ENCODE measurements at places on chromosomes 13 and 19.
A peak's percentile ranks its signal among the peaks of the same experiment; 100 is the strongest.

DNA sequence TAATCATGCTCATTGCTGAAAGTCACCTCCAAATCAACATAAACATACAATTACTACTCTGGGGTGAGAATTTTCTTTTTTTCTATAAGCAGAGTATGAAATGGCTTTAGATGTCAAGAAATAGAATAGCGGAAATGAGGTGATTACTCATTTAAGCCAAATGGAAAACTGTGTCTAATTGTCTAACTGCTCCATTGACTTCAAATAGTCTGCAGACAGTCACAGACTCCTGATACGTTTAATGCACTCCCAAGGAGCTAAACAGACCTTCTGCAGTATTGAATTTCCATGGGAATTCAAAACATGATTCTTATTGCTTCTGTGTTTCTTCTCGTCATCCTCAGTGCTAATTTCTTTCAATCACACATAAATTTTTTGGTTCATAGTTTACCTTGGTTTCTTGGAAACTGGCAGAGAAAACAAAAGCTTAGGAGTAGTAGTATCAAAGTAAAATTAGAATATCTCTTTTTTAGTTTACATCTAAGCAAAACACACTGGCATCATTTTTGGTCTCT lies 865.2 kb upstream of the SLC10A2 start:
- DNase-seq: no peak

DNA sequence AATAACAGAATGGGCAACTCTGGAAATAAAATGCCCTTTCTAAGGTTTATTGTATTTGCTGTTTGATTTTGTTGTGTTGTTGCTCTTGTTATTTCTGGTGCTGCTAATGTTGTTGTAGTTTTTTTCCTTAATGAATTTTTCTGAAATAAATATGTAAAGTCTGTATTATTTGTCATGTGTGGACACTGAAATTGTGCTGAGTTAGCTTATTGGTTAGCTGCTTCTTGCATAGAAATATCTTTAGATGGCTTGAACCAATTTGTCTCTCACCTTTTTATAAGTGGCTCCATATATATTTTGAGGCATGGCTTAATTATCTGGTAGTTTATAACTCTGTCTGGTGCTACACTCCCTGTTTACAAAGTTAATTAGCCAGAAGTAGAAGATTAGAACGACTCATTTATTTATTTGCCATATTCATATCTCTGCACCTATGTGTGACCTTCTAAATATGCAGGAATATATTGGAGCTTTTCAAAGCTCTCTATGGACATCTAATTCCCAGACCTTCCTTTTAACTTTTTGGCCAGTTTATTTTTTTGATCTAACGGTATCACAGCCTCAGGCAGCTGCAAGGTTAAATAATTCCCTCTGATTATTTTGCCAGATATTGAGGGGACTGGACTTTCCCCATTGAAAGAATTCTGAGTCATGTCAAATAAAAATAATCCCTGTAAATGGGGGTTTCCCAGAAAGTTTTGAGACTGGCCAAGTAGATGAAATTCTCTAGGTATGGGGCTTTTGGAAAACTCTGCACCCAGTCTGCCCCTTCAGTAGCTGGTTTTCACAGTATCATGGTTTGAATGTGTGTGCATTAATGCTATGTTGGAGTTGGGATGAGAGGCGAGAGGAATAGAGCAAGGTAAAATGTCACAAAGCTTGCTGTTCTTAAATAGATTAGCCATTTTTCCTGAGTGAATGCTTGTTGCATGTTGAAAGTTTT lies 1331.7 kb upstream of the MIR17HG start:
- DNase-seq: no peak

DNA sequence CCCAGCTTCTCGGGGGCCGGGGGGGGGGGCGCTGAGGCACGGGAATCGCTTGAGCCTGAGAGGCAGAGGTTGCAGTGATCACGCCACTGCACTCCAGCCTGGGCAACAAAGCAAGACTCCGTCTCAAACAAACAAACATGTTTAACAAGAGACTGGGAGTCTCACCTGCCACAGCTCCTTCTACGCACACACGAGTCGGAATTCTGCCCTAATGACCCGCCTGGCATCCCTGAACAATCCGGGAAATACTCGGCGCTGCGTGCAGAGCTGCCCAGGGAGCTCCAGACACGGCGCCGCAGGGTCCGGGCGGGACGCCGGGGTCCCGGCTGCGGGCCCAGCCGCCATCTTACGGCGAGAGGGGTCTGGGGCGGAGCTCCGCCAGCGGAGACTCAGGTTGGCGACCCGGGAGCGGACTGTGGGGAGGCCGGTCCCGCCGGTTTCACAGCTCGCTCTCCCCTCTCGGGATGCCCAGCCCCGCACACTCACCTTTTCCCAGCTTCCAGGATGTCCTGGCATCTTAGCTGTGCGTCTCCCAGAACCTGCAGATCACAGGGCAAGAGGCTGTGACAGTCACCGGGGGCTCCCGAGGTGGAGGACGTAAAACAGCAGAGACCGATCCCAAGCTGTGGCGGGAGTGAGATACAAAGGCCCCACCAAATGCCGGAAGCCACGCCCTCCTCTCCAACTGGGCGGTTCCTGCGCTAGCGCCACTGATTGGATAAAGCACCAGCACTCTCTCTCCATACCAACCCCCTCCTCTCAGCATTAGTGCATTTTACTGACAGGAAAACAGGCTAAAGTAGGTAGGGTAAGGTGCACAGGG lies 23.6 kb upstream of the ZNF724 start:
- DNase-seq: peak; percentile 91

GRCh38 chr19:3129112-3129511 lies 6.7 kb upstream of the GNA15 start:
- no peak for DNase-seq

Measured in activated CD4-positive, alpha-beta T cell treated with anti-CD3 and anti-CD28 coated beads, Interleukin-2, amount 50 U/mL, for 1 hour (primary cell).